A549 treated with RU486 at 1 μM for 4 hours (cell line): ENCODE measurements at places on chromosomes 2 and 18. TPM values are rescaled to one million over a fixed set of nuclear protein-coding genes. Genes with fewer than 3 reads are reported as not detected.

NEU2 gene
- total RNA-seq = not detected in 5 replicates

DYNAP gene
- total RNA-seq = not detected in 5 replicates

TUBA3E gene
- total RNA-seq = not detected in 5 replicates

PPP1R1C gene
- 1.7 to 3.3 TPM (median 1.8 TPM) in 5 replicates for total RNA-seq

IL1RN gene
- total RNA-seq = 0.14 to 0.42 TPM (median 0.25 TPM) in 4 of 5 replicates, not detected in the other

CROCC2 gene
- not detected in 5 replicates for total RNA-seq

LRP2 gene
- not detected in 5 replicates for total RNA-seq

BCL11A gene
- 0.31 to 0.54 TPM (median 0.37 TPM) in 3 of 5 replicates, not detected in the others for total RNA-seq

PLB1 gene
- total RNA-seq = 1.1 to 2.6 TPM (median 1.9 TPM) in 5 replicates

DLX2 gene
- total RNA-seq = 0.23 to 0.75 TPM (median 0.59 TPM) in 5 replicates

GPAT2 gene
- total RNA-seq = not detected in 5 replicates

TCF7L1 gene
- 5.9 to 10.3 TPM (median 7.6 TPM) in 5 replicates for total RNA-seq

KIF1A gene
- 0.56 to 0.75 TPM (median 0.66 TPM) in 5 replicates for total RNA-seq

PSTPIP2 gene
- 0.23 to 0.40 TPM (median 0.31 TPM) in 5 replicates for total RNA-seq

SP100 gene
- 26.2 to 31.1 TPM (median 29.3 TPM) in 5 replicates for total RNA-seq

OSBPL6 gene
- 5.7 to 8.7 TPM (median 7.0 TPM) in 5 replicates for total RNA-seq

GDF7 gene
- total RNA-seq = 0.03 to 0.06 TPM (median 0.04 TPM) in 5 replicates

DHX57 gene
- total RNA-seq = 20.1 to 24.9 TPM (median 21.9 TPM) in 5 replicates

TACR1 gene
- 0.14 to 0.57 TPM (median 0.17 TPM) in 5 replicates for total RNA-seq

BOLL gene
- total RNA-seq = not detected in 5 replicates

PLEKHH2 gene
- total RNA-seq = 0.73 to 1.1 TPM (median 1.1 TPM) in 5 replicates

PJVK gene
- total RNA-seq = 0.66 to 1.3 TPM (median 0.99 TPM) in 5 replicates

FAM98A gene
- total RNA-seq = 55.4 to 133 TPM (median 67.5 TPM) in 5 replicates
